KG1 (cell line): ENCODE measurements at places on chromosomes 6 and 20.

GRCh38 chr20:13670160-13670559 lies 31.4 kb upstream of the TASP1 start:
- DNase-seq, result no peak

DNA sequence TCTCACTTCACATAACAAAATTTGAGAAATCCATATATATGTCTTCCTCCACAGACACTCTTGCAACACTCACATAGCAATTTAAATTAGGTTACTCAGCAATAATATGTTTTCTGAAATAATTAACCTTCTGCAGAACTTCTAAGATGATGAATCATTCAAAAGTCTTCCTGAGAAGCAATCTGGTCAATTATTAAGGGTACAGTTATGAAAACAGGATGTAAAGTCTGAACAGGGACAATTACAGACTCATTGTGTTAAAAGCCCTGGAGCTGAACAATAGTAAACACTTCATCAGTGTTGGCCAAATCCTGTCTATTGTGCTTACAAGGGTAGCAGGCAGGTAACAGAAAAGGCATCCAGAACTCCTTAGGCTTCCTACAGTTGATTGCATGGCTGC lies 75.4 kb downstream of the FILIP1 start:
- no peak for DNase-seq

GRCh38 chr6:11653028-11653583 lies 115.6 kb downstream of the TMEM170B start:
- no peak for DNase-seq

- no peak for DNase-seq
Measured at GRCh38 chr6:1761477-1761877, 151.8 kb downstream of the FOXC1 start.

- no peak for DNase-seq
Measured at GRCh38 chr20:16265334-16265733, 307.9 kb downstream of the KIF16B start.

GRCh38 chr6:145623231-145623630 lies 112.1 kb downstream of the EPM2A start:
- DNase-seq, result no peak

GRCh38 chr6:3372184-3372846 lies 84.5 kb downstream of the SLC22A23 start:
- DNase-seq, result no peak

- no peak for DNase-seq
Measured at GRCh38 chr6:109767961-109768360, 76.9 kb downstream of the FIG4 start.

- no peak for DNase-seq
Measured at GRCh38 chr20:11895861-11896387, 21.8 kb upstream of the BTBD3 start.

DNA sequence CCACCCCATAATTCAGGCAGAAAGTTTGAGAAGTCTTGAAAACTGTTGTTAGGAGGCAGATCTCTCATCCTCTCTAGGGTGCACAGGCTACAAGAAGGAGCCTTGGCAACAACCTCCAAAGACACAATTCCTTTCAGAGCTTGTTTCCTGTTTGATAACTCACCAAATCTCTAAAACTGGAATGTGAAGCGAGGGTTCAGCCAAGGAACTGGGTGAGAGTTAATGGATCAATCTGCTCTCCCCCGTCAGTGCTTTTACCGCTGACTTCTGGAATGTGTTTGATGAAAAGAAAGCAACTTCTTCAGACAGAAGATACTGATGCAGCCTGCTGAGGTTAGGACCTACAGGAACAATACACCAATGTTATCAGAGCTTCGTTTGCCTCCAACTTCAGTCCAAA lies 171.8 kb upstream of the BMP2 start:
- DNase-seq, result no peak

DNA sequence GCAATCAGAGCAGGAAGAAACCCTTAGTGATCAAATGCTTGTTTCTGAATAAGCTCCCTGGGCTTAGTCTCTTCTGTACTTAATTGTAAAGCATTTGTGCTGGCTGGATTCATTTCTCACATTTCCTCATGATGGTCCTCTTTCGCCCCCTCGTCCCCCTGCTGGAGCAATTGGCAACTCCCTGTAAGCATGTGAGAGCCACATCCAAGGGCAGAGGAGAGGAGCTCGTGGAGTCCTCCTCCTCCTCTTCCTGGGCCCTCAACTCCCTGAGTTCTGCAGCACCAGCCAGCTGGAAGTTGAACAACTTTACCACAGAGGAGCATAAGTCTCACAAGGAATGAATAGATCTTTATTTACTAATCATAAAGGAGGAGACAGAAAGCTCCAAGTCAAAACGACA lies 12.6 kb downstream of the ANKEF1 start:
- DNase-seq, result no peak

GRCh38 chr6:11575408-11576033 lies 38.0 kb downstream of the TMEM170B start:
- DNase-seq, result peak; percentile 44

- DNase-seq, result no peak
Measured at GRCh38 chr6:137097057-137097456, 52.3 kb upstream of the IL20RA start.

DNA sequence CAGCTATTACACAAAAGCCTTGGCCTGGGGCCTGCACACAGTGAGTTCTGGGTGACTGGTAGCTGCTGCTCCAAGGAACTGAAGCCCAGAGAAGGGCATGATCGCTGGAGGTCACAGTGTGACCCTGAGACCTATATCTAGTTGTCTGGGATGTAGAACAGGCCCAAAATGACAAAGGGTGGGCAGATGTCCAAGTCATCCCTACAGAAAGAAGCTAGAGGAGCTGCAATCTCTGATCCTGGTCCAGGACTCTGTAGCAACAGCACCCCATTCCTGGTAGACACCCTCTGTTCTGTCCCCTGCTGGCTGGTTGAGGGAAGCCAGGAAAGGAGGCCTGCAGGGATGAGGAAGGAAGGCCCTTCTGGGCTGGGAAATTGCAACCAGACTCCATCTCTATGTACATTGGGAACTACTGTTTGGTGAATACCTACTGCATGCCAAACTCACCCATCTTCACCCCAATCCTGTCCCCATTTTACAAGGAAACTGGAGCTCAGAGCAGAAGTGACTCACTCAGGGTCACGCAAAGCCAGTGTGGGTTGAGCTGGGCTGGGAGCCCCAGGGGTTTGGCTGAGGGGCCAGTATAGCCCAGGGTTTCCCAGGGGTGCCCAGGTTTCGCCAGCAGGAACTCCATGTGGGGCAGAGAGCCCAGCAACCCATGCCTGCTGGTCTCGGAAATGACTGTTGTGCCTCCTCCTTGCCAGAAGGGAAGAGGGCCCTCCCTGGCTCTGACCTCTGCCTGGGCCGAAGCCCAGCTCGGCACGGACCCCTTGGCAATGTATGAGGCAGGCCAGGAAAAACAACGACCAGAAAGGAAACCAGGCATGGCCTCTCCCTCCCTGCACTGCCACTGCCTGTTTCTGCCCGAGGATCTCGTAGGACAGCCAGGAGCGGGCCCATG lies 44.9 kb upstream of the TLDC2 start:
- no peak for DNase-seq

GRCh38 chr6:136923116-136923953 lies 1.2 kb downstream of the SLC35D3 start:
- no peak for DNase-seq

- DNase-seq, result no peak
Measured at GRCh38 chr20:44133424-44133823, 53.6 kb downstream of the JPH2 start.

GRCh38 chr20:46400253-46400652 lies 6.2 kb downstream of the ELMO2 start:
- no peak for DNase-seq

- no peak for DNase-seq
Measured at GRCh38 chr20:51738877-51739447, 29.2 kb downstream of the ATP9A start.

DNA sequence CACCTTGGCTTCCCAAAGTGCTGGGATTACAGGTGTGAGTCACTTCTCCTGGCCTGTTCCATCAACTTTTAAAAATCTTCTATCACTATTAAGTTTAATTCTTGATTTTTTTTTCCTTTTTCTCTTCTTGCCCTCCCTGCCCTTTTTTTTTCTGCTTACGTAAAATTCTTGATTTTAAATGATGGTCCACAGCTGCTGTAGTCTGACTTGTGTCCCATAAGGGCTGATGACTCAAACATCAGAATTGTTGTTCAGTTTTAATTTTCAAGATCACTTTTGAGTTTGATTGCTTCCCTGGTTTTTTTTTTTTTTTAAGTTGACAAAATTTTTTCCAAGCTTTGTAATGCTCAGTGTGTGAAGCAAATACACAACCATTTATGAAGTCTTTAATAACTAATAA lies 61.9 kb downstream of the CBFA2T2 start:
- no peak for DNase-seq

DNA sequence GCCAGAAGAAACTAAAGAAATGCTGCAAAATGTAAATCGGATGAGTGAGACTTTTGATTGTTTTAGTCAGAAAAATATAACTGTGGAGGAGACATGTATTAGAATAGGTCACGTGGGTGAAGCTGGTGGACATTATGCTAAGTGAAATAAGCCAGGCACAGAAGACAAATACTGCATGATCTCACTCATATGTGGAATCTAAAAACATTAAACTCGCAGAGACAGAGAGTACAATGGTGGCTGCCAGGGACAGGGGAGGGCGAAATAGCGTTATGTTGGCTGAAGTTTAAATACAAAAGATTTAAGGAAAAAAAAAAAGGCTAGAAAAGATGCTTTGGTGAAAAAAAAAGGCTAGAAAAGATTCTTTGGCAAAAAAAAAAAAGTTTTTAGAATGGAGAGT lies 63.5 kb upstream of the HDDC2 start:
- no peak for DNase-seq

GRCh38 chr6:70282919-70283461 lies 19.9 kb downstream of the COL9A1 start:
- DNase-seq, result no peak

DNA sequence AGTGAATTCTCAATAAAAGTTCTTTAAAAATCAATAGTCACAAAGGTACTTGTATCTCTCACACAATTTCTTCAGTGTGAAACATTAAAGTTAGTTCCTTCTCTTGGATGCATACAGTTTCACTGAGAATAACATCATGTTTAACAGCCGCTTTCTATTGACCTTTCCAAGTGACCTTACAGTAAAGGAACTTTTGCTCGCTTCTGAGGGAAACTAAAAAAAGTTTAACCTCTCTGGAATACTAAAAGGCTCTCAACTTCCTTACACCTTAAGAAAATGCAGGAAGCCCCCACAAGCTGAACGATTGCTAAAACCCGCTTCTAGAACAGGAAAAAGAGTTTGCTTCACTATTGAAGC lies 1.3 kb downstream of the RRAGD start:
- no peak for DNase-seq

GRCh38 chr20:37185686-37186085 lies 6.3 kb upstream of the MROH8 start:
- DNase-seq, result no peak

DNA sequence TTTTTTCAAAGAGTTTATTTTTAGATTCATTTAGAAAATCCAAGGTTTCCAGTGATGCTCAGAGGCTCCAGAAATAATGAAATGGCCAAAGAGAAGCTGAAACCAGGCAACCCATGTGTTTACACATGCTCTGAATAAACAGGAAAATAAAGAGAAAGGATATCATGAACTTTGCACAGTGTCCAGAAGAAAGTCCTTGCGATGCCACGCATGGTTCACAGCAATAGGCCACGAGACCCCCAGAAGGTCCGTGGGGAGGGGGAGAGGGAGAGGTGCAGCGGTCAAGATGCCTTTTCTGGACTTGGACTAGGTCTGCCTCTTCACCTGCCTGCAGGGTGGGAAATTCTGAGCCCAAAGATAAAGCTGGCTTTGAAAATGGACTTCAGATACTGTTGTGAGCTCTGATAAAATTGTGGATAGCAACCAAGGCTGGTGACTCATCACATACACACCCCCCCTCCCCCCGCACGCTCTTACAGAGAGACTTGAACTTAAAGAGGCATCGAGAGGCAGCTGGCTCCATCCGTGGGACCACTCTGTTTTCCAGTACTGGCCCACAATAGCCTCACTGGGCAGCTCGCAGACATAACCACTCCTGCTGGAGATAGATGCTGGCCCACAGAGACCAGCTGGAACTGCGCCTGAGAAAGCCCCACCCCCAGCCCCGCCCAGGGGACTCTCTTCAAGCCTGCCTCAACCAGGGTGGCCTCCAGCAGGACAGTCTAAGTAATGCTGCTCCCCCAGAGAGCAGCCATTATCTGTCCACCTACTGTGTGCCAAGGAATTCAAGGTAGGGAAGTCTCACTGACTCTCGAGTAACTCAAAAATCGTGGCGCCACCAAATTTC lies 21.2 kb upstream of the NFATC2 start:
- no peak for DNase-seq

- no peak for DNase-seq
Measured at GRCh38 chr6:168190646-168191443, 111.8 kb upstream of the FRMD1 start.

DNA sequence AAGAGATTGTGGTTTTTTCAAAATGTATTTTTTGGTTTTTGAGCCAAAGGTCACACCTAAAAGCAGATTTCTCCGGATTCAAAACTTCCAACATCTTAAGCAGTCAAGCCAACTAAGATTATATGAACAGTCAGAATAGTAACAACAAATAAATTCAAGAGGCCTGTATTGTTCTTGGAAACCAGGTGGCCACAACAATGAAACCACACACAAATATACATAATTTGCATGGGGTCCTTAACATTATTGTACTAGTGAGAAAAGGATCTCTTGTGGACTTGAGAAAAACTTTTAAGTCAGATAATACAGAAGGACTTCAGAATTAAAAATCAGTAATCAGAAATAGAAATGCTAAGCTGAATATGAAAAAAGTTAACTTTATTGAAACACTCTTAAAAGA lies 40.6 kb downstream of the NOL7 start:
- DNase-seq, result no peak

DNA sequence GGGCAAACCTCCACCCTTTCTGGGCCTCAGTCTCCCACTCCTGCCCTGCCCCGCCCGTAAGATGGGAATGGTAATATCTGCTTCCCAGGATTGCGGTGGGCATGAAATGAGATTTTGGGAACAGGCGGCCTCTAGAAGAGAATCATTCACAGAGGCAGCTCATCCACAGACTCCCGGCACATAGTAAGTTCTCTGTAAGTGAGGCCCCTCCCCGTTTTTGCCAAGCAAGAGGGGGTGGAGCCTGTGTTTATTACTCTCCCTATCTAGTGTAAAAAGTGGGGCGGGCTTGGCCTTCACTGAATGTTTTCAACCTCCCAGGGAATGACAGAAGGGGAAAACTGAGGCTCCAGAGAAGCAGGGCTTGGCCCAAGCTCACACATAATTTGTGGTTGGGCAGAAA lies 20.0 kb downstream of the SUN5 start:
- DNase-seq, result no peak

- no peak for DNase-seq
Measured at GRCh38 chr6:30826961-30827342, 57.4 kb upstream of the DDR1 start.
